Left cardiac atrium (tissue), 4 donors: ENCODE measurements at places on chromosomes 5 and 9.

- peak; percentile 88 for DNase-seq
Observed at GRCh38 chr5:80141147-80141671, 106.1 kb downstream of the THBS4 start.

GRCh38 chr5:156419661-156420060, 92.7 kb downstream of the SGCD start:
- no peak for DNase-seq

GRCh38 chr5:157552650-157553049, 22.9 kb downstream of the ADAM19 start:
- no peak for DNase-seq

GRCh38 chr9:136779808-136780207, 11.3 kb upstream of the TMEM141 start:
- DNase-seq, result no peak

DNA sequence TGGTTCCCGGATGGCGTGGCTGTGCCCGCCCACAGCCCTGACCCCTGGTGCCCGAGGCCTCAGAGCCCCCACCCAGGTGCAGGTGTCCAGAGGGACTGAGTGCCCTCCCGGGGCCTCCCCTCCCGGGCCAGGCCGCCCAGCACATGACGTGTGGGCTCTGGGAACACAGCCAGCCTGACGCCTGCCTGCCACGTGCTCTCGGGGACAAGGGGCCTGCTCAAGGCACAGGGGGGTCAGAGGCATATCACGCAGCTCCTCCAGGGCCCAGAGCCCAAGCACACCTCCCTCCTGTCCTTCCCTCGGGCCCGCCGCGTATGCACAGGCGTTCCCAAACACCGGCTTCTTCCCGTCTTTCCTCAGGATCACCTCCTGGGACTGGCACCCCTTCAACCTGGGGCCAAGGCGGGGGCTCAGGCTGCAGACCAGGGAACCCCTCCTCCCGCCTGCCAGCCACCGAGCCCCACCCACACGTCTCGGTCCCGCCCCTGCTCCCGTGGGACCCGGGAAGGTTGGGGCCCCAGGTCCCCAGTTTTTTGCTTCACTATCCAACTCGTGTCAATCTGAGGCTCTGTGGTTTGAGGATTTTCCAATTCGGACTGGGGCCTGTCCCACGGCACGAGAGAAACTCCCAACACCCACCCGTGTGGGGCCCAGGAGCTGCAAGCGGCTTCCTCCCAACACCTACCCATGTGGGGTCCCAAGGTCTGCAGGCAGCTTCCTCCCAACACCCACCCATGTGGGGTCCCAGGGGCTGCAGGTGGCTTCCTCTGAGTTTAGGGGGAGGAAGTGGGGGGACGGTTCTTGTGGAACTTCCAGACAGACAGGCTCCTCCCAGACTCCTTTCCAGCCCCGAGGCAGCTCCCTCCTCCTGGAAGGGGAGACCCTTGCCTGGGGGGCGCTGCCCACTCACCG, 1.5 kb downstream of the LCN10 start:
- peak; percentile 54 for DNase-seq

DNA sequence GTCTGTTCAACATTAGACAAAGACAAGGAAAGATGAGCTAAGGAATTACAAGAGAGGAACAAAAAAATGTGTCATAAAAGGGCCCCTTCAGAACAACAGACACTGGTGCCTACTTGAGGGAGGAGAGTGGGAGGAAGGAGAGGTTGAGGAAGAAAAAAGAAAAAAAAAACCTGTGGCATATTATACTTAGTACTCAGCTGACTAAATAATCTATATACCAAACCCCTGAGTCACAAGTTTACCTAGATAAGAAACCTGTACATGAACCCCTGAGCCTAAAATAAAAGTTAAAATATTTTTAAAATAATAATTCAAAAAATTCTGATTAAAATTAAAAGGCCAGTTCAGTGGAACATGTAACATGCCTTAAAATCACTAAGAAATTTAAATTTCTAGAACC, 107.3 kb downstream of the MTREX start:
- DNase-seq, result no peak

DNA sequence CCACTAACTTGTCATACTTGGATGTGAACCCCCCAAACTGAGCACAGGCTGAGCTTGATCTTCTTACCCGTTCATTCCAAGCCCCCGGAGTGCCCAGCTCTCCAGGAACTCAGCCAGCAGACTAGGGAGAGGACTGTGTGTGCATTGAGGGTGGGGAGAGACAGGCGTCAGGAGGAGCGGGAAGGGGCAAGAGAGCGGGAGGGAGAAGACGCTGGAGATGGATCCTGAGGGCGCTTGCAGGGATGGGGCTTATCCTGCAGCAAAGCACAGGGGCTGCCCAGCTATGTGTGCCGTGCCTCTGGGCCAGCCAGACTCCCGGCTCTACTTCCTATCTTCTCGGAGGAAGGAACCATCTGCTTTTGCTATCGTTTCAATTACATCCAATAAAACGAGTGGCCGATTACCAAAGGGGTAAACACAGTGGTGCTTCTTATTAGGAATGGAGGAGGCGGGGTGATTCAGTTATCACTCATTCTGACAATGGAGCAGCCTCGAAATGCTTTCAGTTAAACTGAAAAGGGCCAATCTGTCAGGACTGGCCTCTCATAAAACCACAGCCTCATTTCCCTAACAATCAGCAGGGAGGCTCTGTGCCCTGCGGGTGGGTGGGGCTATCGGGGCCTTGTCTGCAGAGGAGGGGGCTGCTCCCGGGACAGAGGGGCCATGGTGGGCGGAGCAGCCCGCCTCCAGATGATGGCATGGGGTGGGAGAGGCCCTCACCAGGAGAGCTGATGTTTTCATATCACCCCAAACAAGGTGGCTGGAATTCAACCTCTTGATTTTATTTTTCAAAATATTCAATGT, 168.2 kb downstream of the DAB2IP start:
- no peak for DNase-seq

DNA sequence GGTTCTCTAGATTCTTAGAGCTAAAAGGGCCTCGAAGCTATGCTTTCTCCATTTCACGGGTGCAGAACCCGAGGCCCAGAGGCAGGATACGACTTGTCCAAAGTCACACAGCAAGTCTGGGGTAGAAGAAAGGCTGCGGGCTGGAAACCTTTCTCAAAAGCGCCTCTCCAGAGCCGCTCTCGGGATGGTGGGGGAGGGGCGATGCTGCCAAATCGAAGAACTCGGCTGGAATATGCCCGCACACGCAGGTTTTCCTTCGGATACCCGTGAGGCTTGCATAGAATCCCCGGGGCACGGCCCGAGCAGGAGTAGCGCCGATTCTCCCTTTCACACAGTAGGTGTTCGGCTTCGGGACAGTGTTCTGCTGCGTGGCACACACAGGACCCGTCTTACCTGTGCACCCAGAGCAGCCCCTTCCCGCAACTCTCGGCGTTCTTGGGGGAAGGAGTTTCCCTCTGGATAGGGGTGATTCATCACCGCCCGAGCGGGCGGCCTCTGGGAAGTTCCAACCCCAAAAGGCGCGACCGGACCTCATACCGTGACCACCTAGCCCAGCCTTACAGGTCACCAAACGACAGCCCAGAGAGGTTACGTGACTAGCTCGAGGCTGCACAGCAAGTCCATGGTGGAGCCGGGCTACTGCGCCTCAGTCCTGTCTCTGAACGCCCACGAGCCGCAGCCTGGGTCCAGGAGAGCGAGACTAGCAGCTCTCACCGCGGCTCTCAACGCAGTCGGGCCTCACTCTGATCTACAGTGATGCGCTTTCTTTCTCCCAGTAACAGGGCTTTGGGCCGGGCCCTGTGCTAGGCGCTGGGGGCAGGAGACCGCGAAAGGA, 4.1 kb downstream of the PAX5 start:
- DNase-seq, result no peak

GRCh38 chr5:173015192-173015591, 31.6 kb downstream of the ATP6V0E1 start:
- no peak for DNase-seq

DNA sequence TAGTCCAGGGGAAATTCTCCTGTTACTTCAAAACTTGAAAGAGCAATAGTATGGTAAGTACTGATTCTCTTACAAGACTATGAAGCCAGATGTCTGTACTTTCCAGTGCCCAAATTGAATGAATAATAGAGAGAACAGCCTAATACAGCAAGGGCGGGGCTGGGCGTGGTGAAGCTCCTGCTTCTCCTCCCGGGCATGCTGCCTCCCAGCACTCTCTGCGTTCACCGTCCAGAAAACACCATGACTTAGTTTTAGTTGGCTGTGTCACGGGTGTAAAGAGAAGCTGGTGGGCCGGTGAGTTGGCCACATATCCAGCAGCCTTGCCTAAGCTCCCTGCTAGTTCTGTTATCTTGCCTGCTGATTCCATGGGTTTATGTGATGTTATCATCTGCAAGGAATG, 40.7 kb upstream of the ADAMTS2 start:
- no peak for DNase-seq

DNA sequence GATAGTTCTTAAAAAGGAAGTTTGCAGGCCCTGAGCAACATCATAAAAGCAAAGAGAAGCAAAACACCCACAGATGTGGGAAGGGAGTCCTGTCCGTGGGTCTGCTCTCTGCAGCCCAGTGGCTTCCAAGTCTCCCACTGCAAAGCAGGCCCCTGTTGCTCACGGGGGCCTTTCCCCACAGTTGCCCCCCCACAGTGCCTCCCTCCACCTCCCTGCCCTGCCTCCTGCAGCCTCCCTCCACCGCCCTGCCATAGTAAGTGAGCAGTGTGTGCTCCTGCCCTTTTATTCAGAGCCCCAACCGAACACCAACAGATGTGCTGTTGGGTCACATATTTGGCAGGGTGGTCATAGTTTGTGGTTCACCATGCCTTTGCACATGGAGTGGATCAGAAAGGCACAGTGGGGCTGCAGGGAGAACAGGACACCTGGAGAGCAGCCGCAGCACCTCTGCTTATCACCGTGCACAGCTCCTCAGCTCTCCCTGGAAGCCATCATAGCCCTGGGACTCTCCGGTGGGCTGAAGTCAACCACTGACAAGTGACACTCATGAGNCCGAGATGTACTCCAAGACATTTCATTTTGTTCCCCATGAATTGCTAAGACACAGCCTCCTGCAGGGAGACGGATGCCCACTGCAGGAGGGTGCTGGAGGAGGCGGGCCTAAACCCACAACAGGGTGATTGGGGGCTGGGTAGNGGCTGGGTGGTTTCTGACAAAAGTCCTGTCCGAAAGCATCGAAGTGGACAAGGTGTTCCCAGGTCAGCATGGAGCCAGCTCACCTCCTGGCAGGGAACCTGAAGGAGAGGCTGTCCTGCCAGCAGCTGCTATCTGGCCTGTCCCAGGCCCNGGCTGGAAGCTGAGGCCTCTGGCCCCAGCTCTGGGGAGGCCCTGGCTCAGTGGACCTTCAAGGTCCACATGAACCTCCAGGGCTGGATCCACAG, 278.9 kb downstream of the GADD45G start:
- no peak for DNase-seq

- no peak for DNase-seq
Observed at GRCh38 chr9:127890053-127890452, 9.3 kb downstream of the ST6GALNAC6 start.

GRCh38 chr9:19410594-19410993, 1.8 kb downstream of the ACER2 start:
- DNase-seq, result no peak

GRCh38 chr5:33341351-33341750, 99.4 kb upstream of the TARS1 start:
- no peak for DNase-seq

DNA sequence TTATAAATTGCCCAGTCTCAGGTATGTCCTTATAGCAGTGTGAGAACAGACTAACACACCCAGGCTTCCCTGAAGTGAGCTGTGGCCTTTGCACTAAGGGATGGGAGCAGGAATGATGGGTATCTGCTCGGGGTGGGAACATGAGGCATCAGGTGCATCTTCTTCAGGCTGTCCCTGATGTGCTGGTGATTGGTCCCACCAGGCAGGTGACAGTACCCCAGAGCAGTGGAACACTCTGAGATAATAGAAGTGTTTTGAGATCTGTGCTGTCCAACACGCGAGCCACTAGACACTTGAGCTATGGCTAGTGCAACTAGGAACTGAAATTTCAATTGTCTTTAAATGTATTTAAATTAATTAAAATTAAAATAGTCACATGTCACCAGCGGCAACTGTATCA, 12.8 kb upstream of the MED10 start:
- DNase-seq, result no peak

- no peak for DNase-seq
Observed at GRCh38 chr9:79902825-79903600, 331.2 kb downstream of the TLE4 start.

DNA sequence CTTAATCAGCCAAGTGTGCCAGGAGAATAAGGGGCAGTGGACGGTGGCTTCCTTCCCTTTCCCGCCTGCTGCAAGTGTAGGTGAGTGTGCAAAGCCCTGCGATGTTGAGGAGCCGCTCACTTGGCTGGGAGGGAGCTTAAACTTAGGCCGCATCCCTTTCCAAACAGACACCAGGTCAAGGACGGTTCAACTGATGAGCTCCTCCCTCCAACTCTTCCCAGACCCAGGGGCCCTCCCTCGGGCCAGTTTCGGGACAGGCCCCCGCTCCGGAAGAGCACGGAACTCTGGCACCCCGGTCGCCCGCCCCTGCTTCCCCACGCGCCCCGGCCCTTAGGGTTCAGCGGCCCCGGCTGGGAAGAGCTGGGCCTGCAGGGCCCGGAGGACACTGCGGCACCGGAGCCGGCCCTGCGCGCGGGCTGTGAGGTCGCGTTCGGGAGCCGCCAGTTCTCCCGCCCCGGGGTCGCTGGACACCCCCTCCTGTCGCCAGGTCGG, 481 bp downstream of the MRPL36 start:
- DNase-seq, result no peak

DNA sequence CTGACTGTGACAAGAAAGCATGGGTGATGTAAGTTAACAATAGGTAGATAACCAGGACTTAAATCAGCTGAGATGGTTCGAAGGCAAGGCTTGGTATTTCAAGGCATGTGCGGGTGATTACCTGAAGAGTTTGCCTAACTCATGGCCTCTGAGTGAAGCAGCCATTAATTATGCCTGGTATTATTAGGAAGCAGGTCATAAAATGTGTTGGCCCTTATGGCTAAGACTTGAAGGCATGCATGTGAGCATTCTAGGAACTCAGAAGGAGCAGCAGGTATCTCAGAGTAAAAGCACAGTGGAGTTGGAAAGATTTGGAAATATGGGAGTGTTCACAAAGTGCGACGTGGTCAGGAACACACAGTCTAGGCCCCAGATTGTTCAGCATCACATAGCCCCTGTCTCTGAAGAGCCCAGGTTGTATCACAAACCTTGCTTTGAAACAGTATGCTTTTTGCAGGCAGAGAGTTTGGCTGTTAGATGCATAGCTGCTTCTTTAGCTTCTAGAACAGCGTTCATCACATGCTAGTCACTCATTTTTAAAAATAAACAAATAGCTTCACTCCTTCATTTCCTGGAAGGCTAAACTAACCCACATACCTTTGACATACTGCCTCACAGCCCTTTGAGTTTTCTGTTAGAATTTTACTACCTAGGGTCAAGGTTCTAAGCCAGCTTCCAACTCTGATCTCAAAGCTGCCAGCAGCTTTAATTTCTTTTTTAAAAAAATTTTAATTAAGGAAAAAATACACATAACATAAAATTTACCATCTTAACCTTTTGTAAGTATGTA, 2.1 kb downstream of the HEXB start:
- DNase-seq, result no peak

DNA sequence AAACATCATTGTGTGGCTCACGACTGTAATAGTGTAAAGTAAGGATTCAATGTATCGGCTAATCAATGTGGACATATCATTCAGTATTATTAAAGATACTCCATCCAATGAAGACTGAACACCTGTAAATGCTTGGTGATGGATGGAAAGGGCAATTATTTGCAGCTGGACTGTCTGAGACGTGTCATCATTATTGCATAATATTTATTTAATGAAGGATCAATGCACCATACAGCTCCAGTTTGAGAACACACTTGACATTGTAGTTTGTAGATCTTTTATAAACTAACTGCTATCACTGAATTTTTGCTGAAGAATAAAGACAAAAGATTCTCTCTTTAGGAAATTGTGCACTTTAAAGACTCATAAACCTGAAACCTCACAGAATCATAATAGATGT, 117.6 kb upstream of the CCDC152 start:
- DNase-seq, result no peak
